ENCODE measurements at places on chromosomes 7 and 10.

GRCh38 chr7:47502240-47502877, 79.6 kb downstream of the TNS3 start:
- DNase-seq = no peak

- DNase-seq = no peak
Observed at GRCh38 chr7:36045326-36045725, 107.7 kb upstream of the EEPD1 start.

GRCh38 chr10:128209862-128210214, 83.6 kb upstream of the MKI67 start:
- DNase-seq = no peak

DNA sequence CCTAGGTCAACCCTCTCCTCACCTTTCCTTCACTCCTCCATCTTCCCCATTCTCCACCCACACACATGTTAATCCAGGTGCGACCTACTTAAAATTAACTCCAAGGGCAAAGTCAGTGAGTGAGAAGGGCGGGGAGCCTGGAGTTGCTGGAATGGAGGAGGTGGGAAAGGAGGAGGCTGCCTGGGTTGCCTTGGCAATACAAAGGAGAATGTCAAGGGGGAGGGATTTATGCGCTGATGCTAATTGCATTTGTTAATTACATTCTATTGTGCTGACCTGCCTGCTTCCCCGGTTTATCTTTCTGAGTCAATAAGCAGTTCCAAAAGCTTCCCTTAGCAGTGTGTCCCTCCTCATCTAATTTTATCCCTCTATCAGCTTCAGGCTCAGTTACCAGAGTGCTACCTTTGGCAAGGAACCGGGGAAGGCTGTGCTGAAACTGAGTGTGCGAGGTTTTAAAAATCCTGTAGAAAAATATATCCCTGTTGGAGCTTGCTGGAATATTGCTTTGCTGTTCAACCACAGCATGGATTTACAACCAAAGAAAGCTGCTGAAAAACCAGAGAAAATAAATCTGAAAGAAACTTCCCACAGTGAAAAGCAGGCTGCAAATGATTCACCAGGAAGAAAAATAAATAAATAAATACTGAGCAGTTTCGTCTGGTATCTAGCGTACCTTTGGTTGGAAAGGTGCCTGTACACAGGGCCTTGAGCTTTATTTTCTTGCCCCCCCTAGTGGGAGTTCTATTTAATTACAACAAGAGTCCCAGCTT, 113.2 kb upstream of the DGKB start:
- DNase-seq = peak; percentile 74

DNA sequence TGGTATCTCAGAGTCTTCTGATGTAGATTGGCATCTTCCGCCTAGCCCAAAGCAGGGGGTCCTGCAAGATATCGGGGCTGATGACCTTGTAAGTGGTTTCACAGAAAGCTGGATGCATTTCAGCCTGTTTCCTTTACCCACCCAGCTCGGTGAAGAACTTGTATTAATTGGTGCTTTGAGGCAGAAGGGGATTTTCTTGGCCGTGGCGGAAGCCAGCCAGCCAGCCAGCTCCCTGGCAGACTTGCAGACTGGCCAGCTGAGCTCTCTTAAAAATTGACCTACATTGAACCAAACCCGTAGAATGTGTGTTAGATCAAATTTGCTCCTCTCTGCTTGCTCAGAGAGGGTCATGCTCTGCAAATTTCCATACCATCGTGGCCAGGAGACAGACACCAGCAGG, 218.4 kb downstream of the ADAM12 start:
- no peak for DNase-seq

DNA sequence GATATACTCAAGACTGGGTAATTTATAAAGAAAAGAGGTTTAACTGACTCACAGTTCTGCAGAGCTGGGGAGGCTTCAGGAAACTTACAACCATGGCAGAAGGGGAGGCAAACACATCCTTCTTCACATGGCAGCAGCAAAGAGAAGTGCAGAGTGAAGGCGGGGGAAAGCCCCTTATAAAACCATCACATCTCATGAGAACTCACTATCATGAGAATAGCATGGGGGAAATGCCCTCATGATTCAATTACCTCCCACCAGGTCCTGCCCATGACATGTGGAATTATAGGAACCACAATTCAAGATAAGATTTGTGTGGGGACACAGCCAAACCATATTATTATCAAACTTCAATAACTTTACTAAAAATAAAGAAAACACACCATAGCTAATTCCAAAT, 30.4 kb upstream of the JAZF1 start:
- no peak for DNase-seq

DNA sequence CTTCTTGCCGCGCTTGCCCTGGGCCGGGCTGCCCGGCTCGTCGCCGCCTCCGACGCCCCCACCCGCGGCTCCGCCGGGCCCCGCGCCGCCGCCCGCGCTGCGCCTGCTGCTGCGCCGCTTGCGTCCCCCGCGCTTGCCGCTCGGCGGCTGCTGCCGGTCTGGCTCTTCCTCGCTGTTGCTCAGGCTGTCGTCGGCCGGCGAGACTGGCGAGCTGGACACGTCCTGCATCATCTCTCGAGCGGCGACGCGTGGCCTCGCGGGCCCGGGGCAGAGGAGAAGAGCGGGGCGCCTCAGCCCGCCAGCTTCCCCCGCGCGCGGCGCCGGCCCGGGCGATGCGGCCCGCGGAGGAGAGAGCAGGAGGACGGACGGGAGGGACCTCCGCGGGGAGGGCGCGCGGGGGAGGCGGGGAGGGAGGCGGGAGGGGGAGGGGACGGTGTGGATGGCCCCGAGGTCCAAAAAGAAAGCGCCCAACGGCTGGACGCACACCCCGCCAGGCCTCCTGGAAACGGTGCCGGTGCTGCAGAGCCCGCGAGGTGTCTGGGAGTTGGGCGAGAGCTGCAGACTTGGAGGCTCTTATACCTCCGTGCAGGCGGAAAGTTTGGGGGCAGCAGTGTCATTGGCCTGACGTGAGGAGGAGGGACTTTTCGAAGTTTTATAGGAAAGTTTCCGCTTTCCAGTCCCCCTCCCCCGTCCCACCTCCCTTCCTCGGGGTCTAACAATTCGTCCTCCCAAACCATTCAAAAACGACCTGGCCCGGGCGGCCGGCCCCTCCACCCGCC, at the start of gene TWIST1:
TWIST1 (minus strand) TSS at position 546 of the 779 bp plus-strand sequence; CDS start at position 231, 315 bp downstream.
- peak; percentile 19 for DNase-seq

DNA sequence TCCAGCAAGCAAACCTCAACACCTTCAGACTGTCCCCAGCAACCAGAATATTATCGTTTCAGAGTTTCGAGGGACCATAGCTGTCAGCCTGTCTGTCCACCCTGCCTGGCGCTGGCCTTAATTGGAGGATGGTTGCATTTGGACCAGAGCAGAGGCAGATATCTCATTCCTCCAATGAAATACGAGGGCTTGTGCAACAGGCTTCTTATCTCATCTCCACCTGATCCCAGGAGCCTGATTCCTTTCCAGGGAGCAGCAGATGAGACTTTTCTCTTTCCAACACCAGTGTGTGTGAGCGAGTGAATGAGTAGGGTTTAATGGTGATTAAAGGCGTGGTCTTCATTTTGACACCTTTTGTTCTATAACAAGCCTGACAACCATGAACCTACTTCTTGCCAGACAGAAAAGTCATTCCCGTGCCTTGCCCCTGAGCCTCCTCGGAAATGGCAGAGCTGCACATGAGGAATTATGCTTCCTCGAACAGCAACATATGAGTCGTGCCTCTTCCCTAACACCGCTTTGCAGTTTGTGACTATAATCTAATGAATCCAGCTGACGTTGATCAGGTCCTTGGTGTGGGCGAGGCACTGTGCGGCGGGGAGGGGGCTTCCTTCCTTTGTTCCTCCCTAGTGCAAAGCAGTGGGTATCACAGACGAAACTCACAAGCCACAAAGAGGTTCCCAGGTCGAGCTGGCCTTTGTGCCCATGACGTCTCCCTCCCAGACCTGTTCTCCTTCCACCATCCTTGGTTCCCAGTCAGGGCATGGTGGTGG, 147.4 kb downstream of the CUX1 start:
- no peak for DNase-seq

DNA sequence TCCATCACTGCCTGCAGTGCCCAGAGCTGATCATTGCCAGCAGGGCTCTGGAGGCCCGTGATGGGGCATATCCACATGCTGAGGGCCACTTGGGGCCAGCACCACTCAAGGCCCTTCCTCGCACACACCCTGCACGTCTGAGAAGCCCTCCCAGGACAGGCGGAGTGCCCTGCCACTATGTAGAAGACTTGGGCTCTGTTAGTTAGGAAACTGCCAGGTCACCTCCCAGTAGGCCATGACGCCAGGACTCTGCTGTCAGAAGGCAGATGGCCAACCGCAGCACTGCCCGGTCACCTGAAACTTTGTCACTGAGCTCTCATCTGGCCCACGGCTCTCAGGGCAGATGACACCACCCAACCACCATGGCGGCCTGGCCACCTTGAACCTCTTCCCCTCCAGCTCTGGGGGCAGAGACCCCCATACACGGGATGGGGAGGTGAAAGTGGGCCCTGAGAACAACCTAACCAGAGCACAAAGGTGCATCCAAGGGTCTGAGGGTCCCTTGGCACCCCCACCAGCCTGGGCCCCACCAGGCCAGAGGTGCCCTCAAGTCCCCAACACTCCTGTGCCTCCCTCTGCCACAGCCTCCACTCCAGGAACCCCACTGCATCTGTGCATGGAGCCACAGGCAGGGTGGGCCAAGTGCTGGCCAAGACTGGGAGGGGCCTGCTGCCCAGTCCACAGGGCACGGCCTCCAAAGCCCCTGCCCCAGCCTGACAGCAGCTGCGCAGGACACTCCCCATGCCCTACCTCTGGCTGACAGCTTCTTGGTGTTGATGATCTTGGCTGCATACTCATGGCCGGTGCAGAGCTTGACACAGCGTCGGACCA, 41.8 kb downstream of the CAMK2B start:
- no peak for DNase-seq

DNA sequence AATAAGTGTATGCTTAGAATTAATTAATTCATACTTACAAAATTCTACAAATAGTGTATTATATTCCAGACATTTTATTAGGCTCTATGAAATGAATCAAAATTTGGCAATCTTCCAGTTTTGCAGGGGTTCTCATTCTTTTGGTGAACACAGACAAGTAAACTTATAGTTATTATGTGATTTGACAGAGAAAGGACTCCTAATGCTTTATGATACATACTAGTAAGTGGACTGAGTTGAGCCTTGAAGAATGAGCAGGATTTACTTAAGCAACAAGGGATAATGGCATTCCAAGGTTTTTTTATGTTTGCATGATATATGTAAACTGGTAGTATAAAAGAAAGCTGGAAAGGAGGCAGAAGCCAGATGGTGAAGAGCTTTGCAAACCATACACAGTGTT, 145.7 kb upstream of the FERD3L start:
- DNase-seq = no peak

DNA sequence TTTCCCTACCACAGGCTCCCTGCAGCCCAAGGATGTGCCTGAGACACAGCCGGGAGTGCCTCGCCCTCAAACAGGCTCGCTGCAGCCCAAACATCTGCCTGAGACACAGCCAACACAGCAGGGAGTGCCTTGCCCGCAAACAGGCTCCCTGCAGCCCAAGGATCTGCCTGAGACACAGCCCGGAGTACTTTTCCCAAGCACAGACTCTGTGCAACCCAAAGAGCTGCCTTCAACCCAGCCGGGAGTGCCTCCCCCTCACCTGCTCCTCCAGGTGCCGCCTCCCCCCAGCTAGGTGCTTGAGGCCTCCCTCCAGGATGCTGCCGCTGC, 42.9 kb downstream of the ANTXRL start:
- no peak for DNase-seq

GRCh38 chr10:126004752-126005151, 108.4 kb downstream of the FANK1 start:
- no peak for DNase-seq

GRCh38 chr7:74496272-74496671, 42.6 kb downstream of the GTF2IRD1 start:
- DNase-seq = no peak

DNA sequence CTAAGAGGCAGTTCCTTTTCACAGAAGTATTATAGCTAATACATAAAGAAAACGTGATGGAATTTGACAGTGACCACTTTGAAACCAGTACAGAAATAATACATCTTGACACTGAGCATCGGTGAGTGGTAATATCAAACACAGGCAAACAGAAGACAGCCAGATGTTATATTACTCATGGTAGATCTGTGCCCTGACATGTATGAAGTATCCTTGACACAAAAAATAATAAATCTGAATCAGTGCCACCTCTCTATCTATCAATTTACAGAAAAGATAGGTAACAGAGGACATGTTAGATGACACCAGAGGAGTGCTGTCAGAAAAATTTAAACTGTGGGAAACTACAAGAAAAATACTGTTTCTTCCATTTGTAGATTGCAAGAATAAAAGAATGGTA, 217.4 kb upstream of the POT1 start:
- DNase-seq = no peak

DNA sequence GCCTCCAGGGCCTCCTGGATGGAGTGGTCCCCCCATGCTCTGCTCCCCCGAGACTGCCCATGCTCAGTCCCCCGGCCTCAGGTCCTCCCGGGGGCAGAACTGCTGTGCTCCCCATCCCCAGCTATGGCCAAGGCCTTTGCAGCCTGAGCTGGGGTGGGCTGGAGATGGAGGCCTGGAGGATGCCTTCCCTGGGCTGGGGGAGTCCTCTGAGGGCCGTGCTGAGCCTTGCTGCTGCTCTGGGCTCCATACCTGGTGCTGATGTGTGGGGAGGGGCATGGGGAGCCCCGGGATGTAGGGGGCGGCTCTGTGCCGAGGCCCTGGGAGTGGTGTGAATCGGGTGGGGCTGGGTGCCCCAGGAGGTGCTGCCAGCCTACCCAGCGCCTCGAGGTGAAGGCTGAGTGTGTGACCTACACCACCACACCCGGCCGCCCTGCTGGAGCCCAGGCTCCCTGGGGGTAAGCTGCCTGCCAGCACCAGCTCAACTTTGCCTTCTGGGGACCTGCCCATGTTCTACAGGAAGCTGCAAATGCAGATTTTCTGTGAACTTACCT, 109.5 kb downstream of the UNCX start:
- no peak for DNase-seq

GRCh38 chr10:3699916-3700315, 85.1 kb downstream of the KLF6 start:
- DNase-seq = no peak

GRCh38 chr10:32314588-32314987, 32.4 kb downstream of the EPC1 start:
- no peak for DNase-seq

GRCh38 chr10:112696592-112696991, 249.6 kb downstream of the VTI1A start:
- DNase-seq = no peak

- no peak for DNase-seq
Observed at GRCh38 chr7:107940951-107941350, 50.0 kb downstream of the DLD start.

GRCh38 chr7:38220452-38220851, 42.4 kb downstream of the STARD3NL start:
- DNase-seq = no peak

DNA sequence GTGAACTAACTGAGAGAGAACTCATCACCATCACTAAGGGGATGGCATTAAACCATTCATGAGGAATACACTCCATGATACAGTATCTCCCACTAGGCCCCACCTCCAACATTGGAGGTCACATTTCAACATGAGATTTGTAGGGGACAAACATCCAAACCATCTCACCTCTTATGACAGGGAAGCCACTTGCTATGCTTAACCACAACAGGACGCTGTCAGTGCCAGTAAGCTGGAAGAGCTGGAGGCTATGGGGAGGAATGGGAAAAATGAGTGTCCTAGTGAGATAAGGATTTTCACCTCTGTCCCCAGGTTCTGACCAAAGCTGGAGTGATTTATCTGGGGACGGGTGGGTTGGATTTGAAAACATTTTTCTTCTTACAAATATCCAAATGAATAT, 17.6 kb downstream of the PLCE1 start:
- DNase-seq = no peak

GRCh38 chr7:31860925-31861324, 173.9 kb downstream of the PPP1R17 start:
- DNase-seq = no peak

GRCh38 chr7:3437467-3437866, 136.4 kb downstream of the SDK1 start:
- no peak for DNase-seq

All from dermis microvascular lymphatic vessel endothelial cell (primary cell).